T follicular helper cell (primary cell): ENCODE measurements at places on chromosomes 1 and 21.

DNA sequence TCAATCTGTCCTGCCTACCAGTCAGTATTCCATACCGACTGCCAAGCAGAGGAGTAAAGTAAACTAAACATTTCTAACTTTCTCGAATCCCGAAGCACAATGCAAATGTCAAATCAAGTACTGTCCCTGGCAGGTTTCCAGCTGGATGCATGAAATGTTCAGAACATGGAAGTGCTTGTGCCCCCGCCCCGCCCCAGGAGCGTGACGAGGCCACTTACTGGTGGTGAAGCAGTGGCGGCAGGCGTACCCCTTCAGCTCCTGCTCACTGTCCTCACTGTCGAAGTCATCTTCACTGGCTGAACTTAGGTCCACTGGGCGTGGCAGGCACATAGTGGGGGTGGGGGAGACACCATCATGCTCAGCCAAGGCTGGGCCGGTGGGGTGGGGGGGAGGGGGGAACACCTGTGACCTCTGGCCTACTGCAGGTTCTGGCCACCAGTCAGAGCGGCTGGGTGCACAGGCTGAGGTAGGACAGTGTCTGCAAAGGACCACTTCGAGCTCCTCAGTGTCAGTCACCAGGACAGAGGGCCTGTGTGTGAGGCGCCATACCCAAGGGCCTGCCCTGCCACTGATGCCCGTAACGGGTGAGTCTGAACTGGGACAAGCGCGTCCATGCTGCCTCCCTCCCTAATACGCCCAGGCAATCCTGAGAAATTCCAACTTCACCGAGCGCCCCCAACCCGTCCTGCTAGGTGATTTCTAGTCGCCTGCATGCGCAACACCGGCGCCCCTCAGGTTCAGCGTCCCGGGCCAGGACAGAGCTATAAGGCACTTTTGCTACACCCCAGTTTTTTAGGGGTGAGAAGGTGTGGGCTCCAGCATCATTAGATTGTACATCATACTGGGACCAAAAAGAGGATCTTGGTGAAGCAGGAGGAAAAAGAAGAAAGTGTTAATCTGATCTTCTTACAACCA lies 46.9 kb downstream of the SLC45A1 start:
- no peak for DNase-seq

- DNase-seq, result no peak
These were observed 97.7 kb upstream of the IFFO2 start for GRCh38 chr1:19054216-19054615.

GRCh38 chr21:44874497-44875315 lies 1.2 kb upstream of the PTTG1IP start:
- DNase-seq, result no peak

DNA sequence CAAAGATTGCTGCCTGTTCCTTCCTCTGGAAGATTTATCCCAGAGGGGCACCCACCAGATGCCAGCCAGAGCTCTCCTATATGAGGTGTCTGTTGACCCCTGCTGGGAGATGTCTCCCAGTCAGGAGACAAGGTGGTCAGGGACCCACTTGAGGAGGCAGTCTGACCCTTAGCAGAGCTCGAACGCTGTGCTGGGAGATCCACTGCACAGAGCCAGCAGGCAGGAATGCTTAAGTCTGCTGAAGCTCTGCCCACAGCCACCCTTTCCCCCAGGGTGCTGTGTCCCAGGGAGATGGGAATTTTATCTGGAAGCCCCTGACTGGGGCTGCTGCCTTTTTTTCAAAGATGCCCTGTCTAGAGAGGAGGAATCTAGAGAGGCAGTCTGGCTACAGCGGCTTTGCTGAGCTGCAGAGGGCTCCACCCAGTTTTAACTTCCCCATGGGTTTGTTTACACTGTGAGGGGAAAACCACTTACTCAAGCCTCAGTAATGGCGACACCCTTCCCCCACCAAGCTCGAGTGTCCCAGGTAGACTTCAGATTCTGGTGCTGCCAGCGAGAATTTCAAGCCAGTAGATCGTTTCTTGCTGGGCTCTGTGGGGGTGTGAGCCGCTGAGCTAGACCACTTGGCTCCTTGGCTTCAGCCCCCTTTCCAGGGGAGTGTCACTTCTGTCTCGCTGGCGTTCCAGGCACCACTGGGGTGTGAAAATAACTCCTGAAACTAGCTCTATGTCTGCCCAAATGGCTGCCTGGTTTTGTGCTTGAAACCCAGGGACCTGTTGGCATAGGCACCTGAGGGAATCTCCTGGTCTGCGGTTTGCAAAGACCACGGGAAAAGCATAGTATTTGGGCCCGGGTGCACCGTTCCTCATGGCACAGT lies 51.1 kb upstream of the PDC start:
- DNase-seq, result no peak

DNA sequence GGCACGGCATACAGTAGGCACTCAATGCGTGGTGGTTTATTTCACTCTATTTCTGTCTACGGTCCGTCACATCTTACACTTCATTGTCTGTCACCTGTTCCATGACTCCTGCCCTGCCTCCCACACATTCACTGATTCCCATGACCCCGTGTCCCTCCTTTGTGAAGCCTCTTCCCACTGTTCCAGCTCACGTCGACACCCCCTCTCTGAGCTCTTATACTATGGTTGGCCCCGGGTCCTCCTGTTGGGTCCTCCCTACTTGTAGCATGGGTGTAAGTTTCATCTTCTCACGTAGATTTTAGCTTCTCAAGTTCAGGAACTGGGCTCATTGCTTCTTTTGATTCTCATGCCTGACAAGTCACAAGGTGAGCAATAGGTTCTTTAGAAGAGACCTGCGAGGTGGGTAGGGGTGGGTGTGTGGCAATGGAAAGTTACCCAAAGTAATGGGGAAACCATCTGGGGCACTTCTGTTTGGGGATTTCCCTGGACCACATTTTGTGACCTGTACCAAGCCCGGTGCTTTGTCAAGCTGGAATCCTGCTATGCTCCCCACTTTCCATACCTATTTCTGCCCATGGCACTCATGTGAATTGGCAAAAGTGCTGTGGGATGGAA lies 22.1 kb upstream of the IL10 start:
- DNase-seq, result no peak
